Caki2 (cell line): ENCODE measurements at places on chromosomes 4 and X.
A peak's percentile ranks its signal among the peaks of the same experiment; 100 is the strongest.

- DNase-seq, result no peak
Measured at GRCh38 chr4:155512817-155513216, 136.1 kb upstream of the MAP9 start.

- DNase-seq, result no peak
Measured at GRCh38 chr4:8279321-8280157, 10.0 kb downstream of the HTRA3 start.

GRCh38 chr4:152586668-152587067, 50.8 kb upstream of the FBXW7 start:
- no peak for DNase-seq

- no peak for DNase-seq
Measured at GRCh38 chr4:45064741-45065140, 338.4 kb upstream of the GNPDA2 start.

DNA sequence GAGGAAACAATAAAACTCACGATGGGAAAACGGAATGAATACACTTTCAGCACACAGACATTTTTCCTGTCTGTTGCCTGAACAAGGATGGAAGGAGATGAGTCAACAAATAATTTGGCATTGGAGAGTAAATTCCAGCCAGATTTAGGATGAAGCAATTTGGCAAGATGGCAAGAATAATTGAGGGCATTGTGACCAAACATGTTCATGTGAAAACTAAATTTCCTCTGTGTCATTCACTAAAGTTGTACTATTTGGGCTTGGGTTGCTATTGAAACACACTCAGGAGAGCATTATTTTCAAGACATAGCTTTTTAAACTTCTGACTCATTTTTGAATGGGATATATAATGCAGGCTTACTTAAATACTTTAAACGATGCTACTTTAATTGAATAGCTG, 1614.4 kb downstream of the PCDH19 start:
- DNase-seq, result no peak

DNA sequence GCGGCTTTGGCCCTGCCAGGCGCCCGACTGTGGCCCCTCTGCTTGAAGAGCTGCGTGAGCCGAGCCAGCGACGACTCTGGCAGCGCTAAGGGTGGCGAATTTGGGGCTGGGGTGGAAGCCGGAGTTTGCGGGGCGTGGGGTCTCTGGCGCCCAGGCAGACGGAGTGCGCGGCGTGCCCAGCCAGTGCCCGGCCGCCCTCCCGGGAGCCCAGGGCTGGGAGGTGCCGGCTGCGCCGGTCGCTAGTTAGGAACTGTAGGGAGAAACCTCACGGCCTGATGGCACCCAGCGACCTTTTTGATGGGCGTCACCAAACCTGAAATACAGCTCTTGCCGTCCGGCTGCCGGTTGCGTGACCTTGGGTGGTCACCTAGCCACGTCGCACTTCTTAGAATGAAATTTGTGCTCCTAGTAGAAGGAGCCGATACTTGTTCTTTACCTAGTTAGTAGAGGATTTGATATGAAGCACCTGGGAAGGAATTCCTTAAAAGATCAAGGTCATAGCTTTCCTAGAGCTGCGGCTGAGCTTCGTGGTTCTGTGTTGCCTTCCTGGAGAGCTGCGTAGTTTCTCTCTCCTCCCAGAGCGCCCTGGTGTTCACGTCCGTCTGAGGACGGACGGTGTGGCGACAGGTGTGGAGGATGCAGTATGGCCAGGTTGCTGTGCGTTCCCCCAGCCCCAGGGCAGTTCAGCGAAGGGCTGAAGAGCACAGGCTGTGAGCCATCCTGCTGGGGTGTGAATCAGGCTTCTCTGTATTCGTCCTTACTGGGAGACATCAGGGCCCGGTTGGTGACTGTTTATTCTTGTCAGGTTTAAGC, 680 bp downstream of the MAEA start:
- DNase-seq, result no peak

GRCh38 chr4:70725633-70726032, 3.9 kb downstream of the RUFY3 start:
- DNase-seq, result no peak

DNA sequence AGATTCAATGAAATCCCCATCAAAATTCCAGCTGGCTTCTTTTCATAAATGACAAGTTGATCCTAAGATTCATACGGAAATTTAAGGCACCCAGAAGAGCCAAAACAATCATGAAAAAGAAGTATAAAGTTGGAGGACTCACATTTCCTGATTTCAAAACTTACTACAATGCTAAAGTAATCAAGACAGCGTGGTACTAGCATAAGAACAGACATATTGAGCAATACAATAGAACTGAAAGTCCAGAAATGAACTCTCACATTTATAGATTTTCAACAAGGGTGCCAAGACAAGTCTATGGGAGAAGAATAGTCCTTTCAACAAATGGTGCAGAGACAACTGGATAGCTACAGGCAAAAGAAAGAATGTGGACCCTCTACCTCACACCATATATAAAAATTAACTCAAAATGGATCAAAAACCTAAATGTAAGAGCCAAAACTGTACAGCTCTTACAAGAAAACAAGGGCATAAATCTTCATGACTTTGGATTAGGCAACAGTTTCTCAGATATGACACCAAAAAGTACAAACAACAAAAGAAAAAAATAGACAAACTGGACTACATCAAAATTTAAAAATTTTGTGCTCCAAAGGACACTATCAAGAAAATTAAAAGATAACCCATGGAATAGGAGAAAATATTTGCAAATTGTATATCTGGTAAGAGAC, 28.5 kb downstream of the SASH3 start:
- DNase-seq, result no peak

GRCh38 chr4:139196462-139196861, 19.4 kb upstream of the ELF2 start:
- DNase-seq, result no peak

- DNase-seq, result no peak
Measured at GRCh38 chrX:39206399-39207145, 405.3 kb downstream of the MID1IP1 start.

GRCh38 chr4:74543231-74543781, 98.4 kb downstream of the AREG start:
- no peak for DNase-seq

DNA sequence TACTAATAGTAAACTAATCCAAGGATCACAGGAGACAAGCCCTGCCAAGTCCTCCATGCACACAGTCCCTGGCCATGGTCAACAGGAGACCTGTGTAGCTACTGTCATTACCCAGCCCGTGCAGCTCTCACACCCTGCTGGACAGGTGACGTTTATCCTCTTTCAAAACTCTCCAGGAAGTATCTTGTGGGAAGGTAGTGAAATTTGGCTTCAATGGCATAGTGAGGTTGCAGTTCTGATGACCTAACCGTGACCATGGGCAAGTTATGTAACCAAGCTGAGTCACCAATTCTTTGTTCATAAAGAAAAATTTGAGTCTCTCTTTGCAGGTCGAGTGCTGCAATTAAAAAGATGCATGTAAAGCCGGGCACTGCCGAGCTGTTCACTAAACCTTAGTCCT, 11.3 kb upstream of the SLC2A9 start:
- DNase-seq, result peak; percentile 76

- DNase-seq, result no peak
Measured at GRCh38 chrX:129695937-129696336, 41.2 kb upstream of the APLN start.

GRCh38 chrX:10404436-10404835, 215.9 kb downstream of the MID1 start:
- DNase-seq, result no peak

GRCh38 chr4:82694046-82694445, 104.5 kb downstream of the SCD5 start:
- DNase-seq, result no peak

DNA sequence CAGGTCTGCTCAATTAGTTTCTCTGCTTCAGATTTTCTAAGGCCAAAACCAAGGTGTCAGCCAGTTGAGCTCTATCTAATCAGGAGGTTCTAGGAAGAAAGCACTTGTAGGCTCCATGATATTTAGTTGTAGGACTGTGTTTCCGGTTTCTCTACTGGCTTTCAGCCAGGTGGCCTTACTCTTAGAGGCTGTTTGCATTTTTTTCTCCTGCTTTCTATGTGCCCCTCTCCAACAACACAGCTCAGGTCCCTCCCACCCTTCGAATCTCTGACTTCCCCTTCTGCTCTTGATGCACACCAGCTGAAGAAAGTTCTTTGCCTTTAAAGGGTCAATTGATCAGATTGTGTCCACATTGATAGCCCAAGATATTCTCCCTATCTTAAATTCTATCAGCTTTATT, 245.2 kb downstream of the RAB28 start:
- no peak for DNase-seq

GRCh38 chr4:65868096-65868824, 198.0 kb upstream of the EPHA5 start:
- DNase-seq, result no peak

DNA sequence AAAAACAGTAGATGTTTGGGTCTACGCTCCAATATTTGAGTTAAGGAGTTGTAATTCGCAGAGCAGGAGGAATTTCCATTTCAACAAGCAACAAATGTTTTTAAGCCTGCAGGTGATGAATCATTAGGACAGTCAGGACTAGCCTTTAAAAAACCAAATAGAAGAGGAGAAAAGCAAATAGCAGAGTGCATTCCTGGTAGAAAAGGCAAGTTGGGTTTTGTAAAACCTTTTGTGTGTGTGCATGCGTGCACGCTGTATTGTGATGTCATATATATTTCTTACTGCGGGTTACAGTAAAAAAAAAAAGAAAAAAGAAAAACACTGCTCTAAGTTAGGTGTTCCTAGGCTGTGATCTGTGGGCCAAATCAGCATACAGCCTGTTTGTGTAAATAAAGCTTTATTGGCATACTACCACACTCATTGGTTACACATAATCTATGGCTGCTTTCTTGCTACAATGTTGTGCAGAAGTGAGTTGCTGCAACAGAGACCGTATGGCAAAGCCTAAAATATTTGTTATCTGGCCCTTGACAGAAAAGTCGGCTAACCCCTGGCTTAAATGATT, 135.6 kb downstream of the MID1 start:
- peak; percentile 88 for DNase-seq

- DNase-seq, result no peak
Measured at GRCh38 chrX:39174772-39175417, 373.6 kb downstream of the MID1IP1 start.

DNA sequence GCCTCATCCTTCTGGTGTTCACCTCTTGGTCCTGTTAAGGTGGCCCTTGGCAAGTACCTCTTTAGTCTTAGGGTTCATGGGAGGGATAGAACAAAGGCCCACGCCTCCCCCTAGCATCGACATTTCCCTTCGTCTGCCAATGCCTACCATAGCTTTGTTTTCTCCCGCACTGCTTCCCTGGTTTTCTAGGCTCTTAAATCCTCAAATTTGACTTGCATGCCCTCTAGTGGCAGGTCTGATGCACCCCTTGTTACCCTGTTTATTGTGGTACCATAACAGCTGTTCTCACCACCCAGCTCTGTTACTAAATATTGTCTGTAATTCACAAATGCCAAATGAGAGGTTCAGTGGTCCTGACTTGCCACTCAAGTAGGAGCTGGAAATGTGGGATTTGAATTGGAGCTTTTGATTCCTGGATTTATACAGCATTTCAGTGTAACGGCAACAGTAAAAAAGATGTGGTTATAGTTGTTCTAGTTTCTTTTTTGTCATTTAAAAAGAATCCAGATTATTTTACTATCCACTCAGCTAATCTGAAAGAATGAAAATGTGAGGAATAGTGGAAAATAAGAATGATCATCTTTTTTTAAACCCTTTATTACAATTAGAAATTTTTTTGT, 100.1 kb downstream of the REPS2 start:
- DNase-seq, result peak; percentile 29

DNA sequence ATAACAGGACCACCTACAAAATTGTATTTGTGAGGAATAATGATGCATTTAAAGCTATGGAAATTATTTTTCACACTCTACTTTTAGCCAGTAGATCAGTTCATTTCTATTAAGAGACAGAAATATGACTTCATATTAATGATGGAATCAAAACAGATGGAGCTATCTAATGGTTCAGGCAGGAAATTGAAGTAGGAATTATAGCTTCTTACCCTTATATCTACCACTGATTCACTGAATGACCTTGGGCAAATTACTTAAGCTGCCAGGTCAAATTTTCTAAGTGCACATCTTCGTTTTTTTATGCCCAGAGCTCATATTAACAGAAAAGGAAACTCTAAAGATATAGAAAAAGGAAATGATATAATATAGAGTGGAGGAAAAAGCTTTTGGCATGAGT, 323.1 kb downstream of the PCDH10 start:
- no peak for DNase-seq

GRCh38 chrX:100600340-100600739, 15.6 kb downstream of the TNMD start:
- no peak for DNase-seq

- DNase-seq, result peak; percentile 41
Measured at GRCh38 chrX:118823263-118824172, at the start of gene ZCCHC12. Gene ZCCHC12, plus strand, starts transcription at chrX:118823824. Its CDS starts 1,421 bp downstream, at chrX:118825245.

- no peak for DNase-seq
Measured at GRCh38 chr4:181301735-181302710, 941.2 kb upstream of the TENM3 start.

GRCh38 chr4:66842724-66843088, 702.6 kb downstream of the CENPC start:
- DNase-seq, result no peak

DNA sequence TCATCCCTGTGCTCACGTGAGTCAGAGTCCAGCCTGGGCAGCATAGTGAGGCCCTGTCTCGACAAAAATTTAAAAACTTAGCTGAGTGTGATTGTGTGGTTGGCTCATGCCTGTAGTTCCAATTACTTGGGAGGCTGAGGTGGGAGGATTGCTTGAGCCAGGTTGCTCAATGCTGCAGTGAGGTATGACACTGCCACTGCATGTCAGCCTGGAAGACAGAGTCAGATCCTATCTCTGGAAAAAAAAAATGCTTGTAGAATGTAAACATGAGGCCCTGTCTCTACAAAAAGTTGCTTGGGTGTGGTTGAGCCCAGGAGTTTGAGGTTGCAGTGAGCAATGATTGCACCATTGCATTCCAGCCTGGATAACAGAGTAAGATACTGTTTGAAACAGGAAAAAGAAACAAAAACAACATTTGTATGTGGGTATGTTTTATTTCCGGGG, 11.3 kb upstream of the YTHDC1 start:
- DNase-seq, result peak; percentile 58

DNA sequence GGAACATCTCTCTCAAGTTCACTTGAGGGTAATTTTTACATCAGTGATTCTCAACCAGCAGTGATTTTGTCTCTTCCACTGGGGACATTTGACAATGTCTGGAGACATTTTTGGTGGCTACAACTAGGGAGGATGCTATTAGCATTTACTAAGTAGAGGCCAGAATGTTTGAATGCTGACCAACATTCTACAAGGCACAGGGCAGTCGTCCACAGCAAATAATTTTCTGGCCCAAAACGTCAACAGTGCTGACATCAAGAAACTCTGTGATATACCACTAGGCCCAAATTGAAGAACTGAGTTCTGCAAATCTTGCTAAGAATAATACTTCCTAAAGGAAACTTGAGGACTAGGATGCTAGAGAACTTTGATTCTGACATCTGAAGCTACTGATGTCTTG, 7.1 kb downstream of the KLKB1 start:
- DNase-seq, result no peak

DNA sequence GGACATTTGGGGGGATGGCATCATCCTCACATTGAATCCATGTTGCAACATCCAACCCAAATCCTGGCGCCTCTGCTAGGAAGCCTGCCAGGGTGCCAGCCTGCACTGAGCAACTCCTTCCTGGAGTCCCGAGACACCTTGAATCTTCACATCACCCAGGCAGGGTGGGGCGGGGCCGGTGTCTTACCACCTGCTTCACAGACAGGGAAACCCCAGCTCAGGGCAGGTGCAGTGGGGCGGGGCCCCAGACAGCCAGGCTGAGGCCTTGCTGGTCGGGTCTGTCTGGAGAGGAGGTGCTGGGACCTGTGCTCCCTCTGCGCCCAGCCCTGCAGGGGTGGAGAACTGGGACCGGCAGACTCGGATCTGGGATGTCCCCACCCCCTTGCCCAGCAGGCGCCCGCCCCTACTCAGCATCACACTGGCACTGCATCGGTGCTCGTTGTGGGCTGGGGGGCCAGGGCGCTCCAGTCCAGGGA, 31.5 kb upstream of the HTRA3 start:
- no peak for DNase-seq
